ENCODE measurements at places on chromosomes 2 and 18.

DNA sequence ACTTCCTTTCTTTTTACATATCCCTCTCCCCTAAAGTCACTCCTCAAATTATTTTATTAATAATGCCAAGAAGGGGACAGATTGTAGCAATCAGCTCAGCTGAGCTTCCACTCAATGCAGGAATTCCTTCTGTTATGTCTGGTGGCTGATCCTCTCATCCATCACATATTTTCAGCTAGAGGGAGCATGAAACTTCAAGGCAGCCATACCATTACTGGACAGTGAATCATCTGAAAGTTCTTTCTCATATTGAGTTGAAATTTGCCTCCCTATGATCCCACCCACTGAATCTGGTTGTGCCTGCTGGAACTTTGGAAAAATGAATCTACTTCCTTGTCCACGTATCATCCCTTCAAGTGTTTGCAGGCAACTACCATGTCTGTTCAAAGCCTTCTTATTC is 11.2 kb downstream of the ZNF385B start:
- DNase-seq, result no peak

DNA sequence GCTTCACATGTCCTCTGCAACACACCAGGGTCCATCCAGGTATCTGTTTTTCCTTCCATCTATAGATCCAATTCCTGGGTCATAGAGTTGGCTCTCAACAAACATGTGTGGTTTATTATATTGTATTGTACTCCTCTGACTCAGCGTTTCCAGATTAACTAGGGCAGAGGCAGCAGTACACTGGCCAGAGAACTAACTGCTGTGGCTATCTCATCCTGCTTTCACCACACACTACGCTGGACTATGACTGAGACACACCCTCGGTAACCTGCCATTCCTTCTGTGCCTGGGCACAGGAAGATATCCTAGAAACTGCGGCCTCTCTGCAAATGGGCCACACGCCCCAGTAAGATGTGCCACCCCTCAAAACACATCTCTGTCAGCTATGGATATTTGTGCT is 159.8 kb upstream of the STK17B start:
- no peak for DNase-seq

- no peak for DNase-seq
Measured at GRCh38 chr2:45726188-45726587, 74.7 kb downstream of the PRKCE start.

- no peak for DNase-seq
Measured at GRCh38 chr18:3919396-3920061, 469.6 kb downstream of the TGIF1 start.

- DNase-seq, result no peak
Measured at GRCh38 chr18:55688030-55688429, 100.0 kb upstream of the TCF4 start.

GRCh38 chr2:27123302-27124150 is at the start of gene ABHD1:
TSS of gene ABHD1 (plus strand) at chr2:27123815. CDS start at chr2:27123949, 134 bp downstream.
- DNase-seq, result peak; percentile 56

DNA sequence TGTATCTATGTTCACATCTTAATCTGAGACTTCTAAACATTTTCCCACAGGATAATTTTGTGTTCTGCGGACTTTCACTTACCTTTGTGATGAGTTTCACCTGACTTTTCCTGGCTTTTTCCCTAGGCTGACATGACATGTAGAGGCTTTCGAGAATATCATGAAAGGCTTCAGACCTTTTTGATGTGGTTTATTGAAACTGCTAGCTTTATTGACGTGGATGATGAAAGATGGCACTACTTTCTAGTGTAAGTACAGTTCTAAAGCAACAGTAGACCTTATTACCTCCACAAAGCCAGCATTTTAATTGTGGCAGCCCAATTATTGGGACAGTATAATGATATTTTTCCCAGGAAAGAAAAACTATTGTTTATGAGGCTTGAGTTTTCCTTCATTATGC is 34.1 kb upstream of the METAP1D start:
- no peak for DNase-seq

- DNase-seq, result no peak
Measured at GRCh38 chr2:105744909-105745853, at the start of gene NCK2. TSS of gene NCK2 (plus strand) at chr2:105744912. CDS start at chr2:105855064, 110,152 bp downstream.

GRCh38 chr2:238922435-238922834 is 74.5 kb downstream of the TWIST2 start:
- DNase-seq, result no peak

- DNase-seq, result no peak
Measured at GRCh38 chr2:112831946-112832840, 4.4 kb downstream of the IL1B start.

DNA sequence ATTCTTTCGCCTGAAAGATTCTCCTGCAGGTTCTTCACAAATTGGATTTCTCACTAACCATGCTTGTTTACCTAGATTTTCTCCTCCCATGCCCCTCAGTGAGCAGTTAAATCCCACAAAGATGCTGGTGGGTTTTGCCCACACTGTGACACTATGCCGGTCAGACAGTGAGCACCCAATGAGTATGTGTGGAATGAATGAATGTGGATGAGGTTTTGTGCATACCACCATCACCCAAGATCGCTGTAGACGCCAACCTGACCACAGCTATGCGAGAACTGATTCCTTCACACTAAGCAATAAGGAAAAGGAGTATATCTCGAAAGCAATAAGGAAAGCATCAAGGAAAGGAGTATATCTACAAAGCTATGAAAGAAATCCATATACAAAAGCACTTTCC is 116.7 kb downstream of the PID1 start:
- DNase-seq, result no peak

GRCh38 chr2:154370873-154371272 is 327.6 kb upstream of the KCNJ3 start:
- DNase-seq, result no peak

- no peak for DNase-seq
Measured at GRCh38 chr2:223219872-223220657, 168.1 kb downstream of the KCNE4 start.

DNA sequence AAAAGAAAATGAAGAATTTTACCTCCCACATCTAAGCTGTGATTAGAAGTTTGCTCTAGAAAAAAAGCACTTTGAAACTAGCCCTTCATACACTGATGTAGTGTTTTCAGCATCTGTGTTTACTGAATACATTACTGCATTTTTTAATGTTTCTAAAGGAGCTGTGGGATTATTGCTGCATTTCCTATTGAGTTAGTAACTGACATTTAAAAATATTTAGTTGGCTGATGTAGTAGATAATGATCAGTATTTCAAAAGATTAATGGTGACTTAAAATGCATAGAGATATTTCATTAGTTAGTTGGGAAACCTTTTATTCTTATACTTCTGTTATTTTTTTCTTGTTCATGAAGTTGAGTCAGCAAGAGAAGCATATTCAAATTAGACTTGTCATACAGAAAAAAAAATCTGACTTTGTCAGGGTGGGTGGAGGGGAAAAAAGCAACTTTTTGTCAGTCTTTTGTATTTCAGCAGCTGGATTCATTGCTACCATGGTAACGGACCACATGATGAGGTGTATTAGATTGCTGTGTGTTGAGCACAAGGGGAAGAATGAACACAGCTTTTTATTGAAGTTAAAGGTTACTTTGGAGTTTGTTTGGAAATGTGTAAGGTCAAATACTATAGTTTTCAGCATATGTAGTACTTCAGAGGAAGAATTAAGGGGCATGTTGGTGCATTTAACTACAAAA is at the start of gene DTNA:
TSS of gene DTNA (plus strand) at position 549 of the 692 bp plus-strand sequence. CDS start 45,679 bp downstream, outside the sequence.
- no peak for DNase-seq

DNA sequence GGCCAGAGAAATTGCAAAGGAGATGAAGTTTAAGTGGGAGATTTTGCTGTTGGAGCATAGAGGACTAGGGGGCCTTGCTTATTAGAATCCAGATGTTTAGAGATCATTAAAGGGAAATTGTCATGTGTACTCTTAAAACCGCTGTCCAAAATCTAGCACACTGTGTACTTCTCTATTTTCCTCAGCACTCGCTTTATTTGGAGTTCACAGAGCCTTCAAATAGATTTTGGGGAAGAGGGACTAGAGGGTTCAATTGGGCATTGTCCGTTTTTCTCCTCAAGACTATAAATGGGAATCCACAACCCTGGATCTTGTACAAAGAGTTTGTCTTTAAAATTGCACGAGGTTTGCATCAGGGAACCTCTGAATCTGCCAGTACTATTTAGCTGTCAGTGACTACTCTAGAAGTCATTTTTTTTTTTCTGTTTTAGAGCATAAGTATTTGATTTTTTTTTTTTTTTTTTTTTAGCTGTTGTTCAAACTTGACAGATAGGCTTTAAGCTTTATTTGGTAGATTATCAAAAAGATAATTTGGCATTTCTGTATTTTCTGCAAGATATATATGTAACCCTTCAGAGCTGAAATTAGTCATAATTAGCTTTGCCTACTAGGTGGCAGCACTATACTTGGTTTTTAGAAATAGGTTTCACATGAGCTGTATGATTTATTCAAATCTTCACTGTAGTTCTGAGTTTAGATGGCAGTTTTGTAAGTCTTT is 14.2 kb downstream of the PMS1 start:
- no peak for DNase-seq

- no peak for DNase-seq
Measured at GRCh38 chr2:137927846-137928245, 36.4 kb upstream of the HNMT start.

DNA sequence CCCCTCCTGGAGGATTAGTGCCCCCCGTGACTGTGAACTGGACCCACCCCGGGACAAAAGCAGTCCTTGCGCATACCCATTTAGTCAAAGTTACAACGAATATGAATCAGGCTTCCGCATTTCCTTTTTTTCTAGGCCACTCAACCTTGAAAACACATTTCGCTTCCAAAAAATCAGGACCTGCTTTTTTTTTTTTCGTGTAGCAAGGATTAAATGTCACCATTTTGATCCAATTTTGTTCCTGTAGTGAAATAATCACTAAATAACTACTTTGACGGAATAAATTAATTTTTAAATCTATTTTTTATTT is 464 bp upstream of the FTCDNL1 start:
- DNase-seq, result no peak

GRCh38 chr2:173230181-173230580 is 124.5 kb upstream of the CDCA7 start:
- no peak for DNase-seq

DNA sequence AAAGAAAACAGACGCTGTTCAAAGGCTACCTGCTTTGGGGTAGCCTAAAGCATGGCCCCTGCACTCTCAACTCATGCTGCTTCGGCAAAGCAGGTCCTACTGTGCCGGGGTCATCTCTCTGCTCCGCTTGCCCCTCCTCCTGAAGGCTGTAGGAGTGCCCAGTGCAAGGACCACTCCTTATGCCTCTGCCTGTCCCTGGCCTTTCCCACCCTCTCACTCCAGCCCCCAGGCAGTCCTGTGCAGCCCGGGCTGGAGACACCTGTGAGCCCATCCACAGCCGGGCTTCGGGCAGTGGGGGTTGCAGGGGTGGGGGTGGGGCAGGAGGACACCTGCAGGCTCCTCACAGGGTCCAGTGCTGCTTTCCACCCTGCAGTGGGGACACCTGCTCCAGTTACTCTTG is 69.1 kb downstream of the ACKR3 start:
- DNase-seq, result no peak

DNA sequence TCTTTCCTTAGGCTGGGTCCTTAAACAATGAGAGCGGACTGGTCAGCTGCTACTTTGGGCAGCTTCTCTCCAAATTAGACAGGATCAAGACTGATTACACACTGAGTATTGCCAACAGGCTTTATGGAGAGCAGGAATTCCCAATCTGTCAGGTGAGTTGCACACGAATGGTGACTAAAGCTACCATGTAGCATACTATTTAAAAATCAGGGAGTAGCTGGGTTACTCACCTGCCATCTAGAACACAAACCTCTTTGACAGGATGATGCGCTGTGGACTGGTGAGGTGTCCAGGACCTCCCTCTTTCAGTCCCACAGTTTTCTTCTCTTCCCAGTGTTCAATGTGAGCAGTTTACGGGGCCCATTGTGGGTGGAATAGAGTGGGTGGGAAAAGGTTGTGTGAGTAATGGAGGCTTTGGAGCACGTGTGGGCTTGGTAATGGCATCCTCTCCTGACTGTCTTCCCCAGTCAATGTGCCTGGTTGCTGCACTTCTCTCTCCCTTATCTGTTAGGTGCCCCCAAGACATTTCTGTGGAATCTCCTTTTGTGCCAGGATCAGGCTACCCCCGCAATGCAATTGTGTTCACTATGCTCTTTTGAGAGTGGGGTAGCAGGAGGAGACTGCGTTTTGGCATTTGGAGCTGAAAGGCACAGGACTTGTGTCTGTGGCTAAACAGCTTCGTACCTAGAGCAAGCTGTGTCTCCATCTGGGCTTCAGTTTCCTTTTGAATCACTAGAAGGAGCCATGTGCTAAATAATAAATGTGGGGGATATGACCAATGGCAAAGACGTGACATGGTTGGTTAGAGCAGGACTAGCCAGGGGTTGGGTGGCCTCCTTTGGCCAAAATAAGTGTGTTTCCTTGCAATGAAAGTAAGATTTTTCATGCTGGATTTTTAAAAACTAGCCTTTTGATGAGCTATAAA is 17.7 kb downstream of the SERPINB12 start:
- no peak for DNase-seq

- no peak for DNase-seq
Measured at GRCh38 chr2:19675003-19675629, 226.7 kb downstream of the TTC32 start.
